Activated T-helper 17 cell treated with anti-CD3 and anti-CD28 coated beads, Interleukin-2, amount 50 U/mL, for 72 hours (primary cell): ENCODE measurements at places on chromosomes 1 and 21.

DNA sequence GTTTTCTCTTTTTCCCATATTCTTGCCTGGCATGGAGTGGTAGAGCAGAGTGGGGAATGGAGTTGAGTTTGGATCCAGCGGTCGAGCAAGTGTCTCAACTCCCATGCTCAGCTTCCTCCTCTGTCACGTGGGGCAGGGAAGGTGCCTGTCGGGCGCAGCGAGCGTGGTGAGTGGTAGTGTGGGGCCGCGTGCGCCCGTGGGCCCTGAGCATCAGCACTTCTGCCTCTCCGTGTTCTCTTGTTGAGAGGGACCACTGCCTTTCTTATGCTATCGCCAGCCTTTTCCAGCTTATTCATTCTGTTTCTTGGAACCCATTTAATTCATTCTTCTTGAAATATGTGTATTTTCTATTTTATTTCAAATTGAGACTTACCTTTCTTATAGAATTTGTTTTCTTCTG, 65.1 kb downstream of the ADARB1 start:
- H3K27ac ChIP-seq, result peak overlapping the region; percentile 17
- no peak overlapping the region for H3K4me3 ChIP-seq
- H3K36me3 ChIP-seq, result peaks cover 19% of the 10 kb centered on the region

GRCh38 chr1:116436611-116436970, 63.5 kb downstream of the ATP1A1 start:
- H3K27ac ChIP-seq, result no peak overlapping the region
- no peaks in the 10 kb centered on the region for H3K36me3 ChIP-seq
- peak; percentile 24 for ATAC-seq

GRCh38 chr1:48803474-48803873, 26.8 kb upstream of the BEND5 start:
- ATAC-seq, result no peak
- peaks cover 25% of the 10 kb centered on the region for H3K27me3 ChIP-seq
- H3K36me3 ChIP-seq, result no peaks in the 10 kb centered on the region
- H3K4me1 ChIP-seq, result no peaks in the 10 kb centered on the region
- H3K27ac ChIP-seq, result no peak overlapping the region

DNA sequence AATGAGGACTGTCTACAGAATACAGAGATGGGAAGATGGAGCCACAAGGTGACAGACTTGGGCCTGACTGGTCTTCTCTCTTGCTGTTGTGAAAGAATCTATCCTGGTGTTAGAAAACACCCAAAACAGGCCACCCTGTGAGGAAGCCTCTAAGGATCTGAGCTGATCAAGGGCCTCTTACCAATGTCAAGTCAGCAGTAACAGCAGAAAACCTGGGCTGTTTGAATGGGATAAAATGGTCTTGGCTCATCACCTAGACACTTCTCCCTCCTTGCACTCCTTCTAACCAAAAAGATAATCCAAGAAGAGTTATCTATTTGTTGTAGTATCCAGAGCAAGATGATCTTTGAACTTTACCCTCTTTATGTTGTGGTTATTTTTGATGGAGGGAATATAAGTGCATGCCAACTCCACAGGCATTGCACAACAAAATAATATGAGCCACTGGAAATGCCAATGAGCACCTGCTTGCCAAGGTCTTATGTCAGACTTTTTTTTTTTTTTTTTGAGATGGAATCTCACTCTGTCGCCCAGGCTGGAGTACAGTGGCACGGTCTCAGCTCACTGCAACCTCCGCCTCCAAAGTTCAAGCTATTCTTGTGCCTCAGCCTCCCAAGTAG, 32.8 kb upstream of the ZNF281 start:
- no peaks in the 10 kb centered on the region for H3K36me3 ChIP-seq
- no peak overlapping the region for H3K27ac ChIP-seq

DNA sequence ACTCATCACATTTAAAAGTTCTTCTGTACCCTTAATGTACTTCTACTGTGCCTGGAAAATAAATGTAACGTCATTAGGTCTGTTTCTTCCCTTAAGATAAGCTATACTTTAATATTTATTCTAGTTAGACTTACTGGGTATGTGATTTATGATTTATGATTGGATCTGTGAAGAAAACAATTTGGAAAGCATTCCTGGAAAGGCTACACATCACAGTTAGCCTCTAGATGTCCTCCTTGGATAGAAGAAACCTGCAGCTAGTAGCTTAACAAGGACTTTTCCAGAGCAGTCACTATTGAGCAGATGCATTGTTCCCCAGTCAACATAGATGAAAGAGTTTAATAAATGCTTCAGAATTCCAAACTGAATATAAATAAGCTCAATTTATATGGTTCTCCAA, 22.2 kb upstream of the ABL2 start:
- H3K36me3 ChIP-seq, result no peaks in the 10 kb centered on the region
- H3K4me1 ChIP-seq, result no peaks in the 10 kb centered on the region
- H3K27ac ChIP-seq, result no peak overlapping the region
- H3K27me3 ChIP-seq, result no peaks in the 10 kb centered on the region
- no peak for ATAC-seq
- no peak overlapping the region for H3K4me3 ChIP-seq

DNA sequence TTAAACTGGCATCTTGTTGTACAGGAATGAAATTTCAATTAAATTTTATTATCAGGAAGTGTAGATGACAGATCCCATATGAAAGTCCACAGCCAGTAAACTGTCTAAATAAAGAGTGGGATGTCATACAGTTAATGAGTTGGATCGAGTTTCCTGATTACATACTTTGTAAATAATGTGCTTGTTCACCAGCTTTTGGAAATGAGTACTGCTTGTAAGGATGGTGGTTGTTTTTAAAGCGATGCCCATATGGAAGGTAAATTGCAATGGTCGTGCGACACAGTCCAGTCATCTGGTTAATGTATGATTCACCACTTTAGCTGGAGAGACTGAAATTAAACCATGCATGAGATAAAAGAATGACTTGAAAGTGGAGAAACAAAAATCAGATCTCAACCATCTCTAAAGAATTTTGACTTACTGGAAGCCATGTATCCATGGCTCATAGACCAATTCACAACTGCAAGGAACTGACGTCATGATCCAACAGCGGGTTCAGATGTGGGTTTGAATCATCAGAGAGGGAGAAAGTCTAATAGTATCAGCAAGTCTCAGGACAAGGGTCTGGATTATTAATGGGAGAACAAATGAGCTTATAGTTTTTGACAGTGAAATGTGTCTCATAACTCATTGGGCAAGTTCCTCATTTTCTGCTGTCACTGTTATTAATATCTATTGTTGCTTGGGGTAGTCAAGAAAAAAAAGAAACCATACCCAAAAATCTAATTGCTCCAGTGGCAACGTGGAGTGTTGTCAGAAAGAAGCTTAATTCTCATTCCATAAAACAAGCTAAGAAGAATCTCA, 49.0 kb downstream of the MAP10 start:
- H3K27me3 ChIP-seq, result peaks cover 6% of the 10 kb centered on the region
- no peaks in the 10 kb centered on the region for H3K36me3 ChIP-seq
- no peak overlapping the region for H3K27ac ChIP-seq
- H3K4me1 ChIP-seq, result no peaks in the 10 kb centered on the region
- H3K4me3 ChIP-seq, result no peak overlapping the region

DNA sequence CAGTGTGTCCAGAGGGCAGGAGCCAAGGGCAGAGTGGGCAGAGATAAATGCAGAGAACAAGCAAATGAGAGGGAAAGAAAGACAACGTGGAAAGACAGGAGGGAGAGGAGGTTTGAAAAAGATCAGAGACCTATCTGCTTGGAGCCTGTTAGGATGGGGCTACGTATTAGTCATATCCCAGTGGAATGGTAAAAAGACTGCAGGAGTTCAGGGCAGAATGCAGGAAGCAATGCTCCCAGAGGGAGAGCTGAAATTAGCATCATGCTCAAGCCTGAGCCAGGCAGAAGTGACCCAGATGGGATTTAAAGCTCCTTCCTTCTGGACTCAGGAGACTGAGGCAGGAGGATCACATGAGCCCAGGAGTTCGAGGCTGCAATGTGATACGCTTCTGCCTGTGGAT, 261.3 kb upstream of the CHRM3 start:
- no peaks in the 10 kb centered on the region for H3K27me3 ChIP-seq
- no peak overlapping the region for H3K4me3 ChIP-seq
- ATAC-seq, result no peak
- no peaks in the 10 kb centered on the region for H3K4me1 ChIP-seq
- H3K36me3 ChIP-seq, result no peaks in the 10 kb centered on the region

GRCh38 chr1:207673399-207673798, 28.5 kb downstream of the CR1L start:
- no peak overlapping the region for H3K27ac ChIP-seq
- H3K36me3 ChIP-seq, result no peaks in the 10 kb centered on the region
- no peak overlapping the region for H3K4me3 ChIP-seq
- H3K27me3 ChIP-seq, result peaks cover 35% of the 10 kb centered on the region

- H3K27ac ChIP-seq, result no peak overlapping the region
- ATAC-seq, result no peak
- H3K4me3 ChIP-seq, result no peak overlapping the region
- peaks cover 12% of the 10 kb centered on the region for H3K27me3 ChIP-seq
These were observed 24.7 kb upstream of the HSD17B7 start for GRCh38 chr1:162765788-162766187.

- H3K27ac ChIP-seq, result no peak overlapping the region
- H3K27me3 ChIP-seq, result no peaks in the 10 kb centered on the region
- no peak for ATAC-seq
These were observed 46.5 kb upstream of the CNN3 start for GRCh38 chr1:94973309-94973922.

DNA sequence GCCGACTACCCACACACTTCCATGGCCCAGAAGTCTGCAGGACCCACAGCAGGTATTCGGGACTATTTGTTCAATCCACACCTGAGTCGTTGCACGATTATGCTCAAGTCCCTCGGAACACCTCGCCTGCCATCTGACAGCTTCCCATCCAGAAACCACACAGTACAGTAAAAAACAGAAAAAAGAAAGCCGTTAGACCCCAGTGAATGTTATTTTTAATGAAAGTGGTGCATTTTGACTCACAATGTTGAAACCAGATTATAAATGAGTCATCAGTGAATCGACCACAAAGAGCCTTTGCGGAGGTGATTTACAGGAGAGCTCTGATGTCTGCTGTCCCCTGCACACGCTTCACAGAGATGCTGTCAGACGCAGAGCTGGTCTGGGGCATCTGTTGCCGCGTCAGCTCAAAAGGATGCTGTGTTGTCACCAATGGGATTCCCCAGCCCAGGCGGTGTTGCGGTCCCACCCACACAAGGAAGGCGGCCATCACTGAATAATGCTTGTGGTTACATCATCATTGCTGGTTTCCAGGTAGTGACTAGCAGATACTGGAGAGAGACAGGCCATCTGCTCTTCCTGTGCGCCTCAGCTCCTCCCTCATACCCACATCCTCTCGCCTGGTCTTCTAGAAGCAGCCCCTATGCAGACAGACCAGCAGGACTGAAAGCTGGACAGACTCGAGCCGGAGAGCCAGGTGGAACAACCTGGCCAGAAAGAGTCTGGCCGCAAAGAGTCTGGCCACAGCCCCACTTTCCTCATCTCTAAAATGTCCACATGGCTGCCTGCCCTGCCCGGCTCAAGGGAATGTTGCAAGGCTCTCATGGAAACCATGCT, 116.8 kb downstream of the TOMM20 start:
- peaks cover 23% of the 10 kb centered on the region for H3K36me3 ChIP-seq
- no peaks in the 10 kb centered on the region for H3K27me3 ChIP-seq
- H3K4me3 ChIP-seq, result peak overlapping the region; percentile 82
- peak; percentile 81 for ATAC-seq

DNA sequence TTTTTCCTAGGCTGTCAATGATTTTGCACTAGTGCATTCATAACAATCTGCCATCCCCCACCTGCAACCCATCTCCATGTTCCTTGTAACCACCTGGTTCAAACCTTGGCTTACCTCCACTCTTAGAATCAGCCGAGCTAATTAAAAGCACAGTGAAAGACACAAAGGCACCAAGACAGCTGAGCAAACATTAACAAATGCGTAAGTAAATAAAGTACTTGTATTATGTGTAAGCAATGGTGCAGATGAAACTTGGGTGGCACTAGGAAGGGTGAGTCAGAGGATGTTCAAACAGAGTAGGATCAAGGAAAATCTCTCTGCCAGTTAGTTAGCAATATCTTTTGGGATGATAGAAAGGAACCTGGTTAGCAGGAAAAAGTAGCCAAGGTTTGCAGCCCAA, 5.1 kb upstream of the FOXJ3 start:
- no peaks in the 10 kb centered on the region for H3K27me3 ChIP-seq
- H3K4me1 ChIP-seq, result peaks cover 13% of the 10 kb centered on the region
- no peaks in the 10 kb centered on the region for H3K36me3 ChIP-seq
- H3K27ac ChIP-seq, result no peak overlapping the region
- ATAC-seq, result no peak

DNA sequence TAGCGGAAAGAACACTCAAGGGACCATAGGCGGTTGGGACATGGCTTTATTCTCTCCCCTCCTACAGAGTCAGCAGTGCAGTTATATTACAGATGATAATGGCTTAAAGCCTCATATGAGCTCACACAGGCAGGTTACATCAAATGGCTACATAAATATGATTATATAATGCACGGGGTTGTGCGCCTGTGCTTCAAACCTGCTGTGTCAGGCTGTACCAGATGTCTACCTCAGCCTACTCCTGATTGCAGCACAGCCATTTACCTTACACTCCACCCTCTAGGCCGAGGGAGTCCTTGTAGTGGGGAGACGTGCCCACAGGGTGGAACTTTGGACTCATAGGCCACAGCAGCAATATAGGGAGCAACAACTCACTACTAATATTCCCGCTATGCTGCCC, 16.4 kb upstream of the TBX19 start:
- no peak overlapping the region for H3K4me3 ChIP-seq
- H3K27me3 ChIP-seq, result no peaks in the 10 kb centered on the region
- H3K36me3 ChIP-seq, result peaks cover 31% of the 10 kb centered on the region
- H3K4me1 ChIP-seq, result peaks cover 8% of the 10 kb centered on the region
- ATAC-seq, result no peak

DNA sequence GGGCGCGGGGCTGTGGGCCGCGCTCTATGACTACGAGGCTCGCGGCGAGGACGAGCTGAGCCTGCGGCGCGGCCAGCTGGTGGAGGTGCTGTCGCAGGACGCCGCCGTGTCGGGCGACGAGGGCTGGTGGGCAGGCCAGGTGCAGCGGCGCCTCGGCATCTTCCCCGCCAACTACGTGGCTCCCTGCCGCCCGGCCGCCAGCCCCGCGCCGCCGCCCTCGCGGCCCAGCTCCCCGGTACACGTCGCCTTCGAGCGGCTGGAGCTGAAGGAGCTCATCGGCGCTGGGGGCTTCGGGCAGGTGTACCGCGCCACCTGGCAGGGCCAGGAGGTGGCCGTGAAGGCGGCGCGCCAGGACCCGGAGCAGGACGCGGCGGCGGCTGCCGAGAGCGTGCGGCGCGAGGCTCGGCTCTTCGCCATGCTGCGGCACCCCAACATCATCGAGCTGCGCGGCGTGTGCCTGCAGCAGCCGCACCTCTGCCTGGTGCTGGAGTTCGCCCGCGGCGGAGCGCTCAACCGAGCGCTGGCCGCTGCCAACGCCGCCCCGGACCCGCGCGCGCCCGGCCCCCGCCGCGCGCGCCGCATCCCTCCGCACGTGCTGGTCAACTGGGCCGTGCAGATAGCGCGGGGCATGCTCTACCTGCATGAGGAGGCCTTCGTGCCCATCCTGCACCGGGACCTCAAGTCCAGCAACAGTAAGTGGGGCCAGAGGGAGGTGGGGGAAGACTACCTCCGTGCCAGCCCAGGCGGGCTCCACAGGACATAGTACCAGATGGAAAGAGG, 808 bp downstream of the MAP3K21 start:
- peak overlapping the region; percentile 76 for H3K4me3 ChIP-seq
- H3K27ac ChIP-seq, result no peak overlapping the region
- peaks cover 4% of the 10 kb centered on the region for H3K4me1 ChIP-seq
- no peaks in the 10 kb centered on the region for H3K36me3 ChIP-seq
- H3K27me3 ChIP-seq, result no peaks in the 10 kb centered on the region
